ENCODE measurements at places on chromosomes 11 and 22. TPM values are rescaled to one million over a fixed set of nuclear protein-coding genes. Genes with fewer than 3 reads are reported as not detected.

OR5B2 gene
- total RNA-seq = not detected

CD6 gene
- 19.1 TPM for total RNA-seq

- no peak for DNase-seq
- no peaks in the 10 kb centered on the region for H3K27me3 ChIP-seq
- H3K4me1 ChIP-seq = peaks cover 42% of the 10 kb centered on the region
- H3K4me3 ChIP-seq = no peak overlapping the region
Measured at GRCh38 chr11:112292785-112293407, 32.2 kb upstream of the PLET1 start.

DNA sequence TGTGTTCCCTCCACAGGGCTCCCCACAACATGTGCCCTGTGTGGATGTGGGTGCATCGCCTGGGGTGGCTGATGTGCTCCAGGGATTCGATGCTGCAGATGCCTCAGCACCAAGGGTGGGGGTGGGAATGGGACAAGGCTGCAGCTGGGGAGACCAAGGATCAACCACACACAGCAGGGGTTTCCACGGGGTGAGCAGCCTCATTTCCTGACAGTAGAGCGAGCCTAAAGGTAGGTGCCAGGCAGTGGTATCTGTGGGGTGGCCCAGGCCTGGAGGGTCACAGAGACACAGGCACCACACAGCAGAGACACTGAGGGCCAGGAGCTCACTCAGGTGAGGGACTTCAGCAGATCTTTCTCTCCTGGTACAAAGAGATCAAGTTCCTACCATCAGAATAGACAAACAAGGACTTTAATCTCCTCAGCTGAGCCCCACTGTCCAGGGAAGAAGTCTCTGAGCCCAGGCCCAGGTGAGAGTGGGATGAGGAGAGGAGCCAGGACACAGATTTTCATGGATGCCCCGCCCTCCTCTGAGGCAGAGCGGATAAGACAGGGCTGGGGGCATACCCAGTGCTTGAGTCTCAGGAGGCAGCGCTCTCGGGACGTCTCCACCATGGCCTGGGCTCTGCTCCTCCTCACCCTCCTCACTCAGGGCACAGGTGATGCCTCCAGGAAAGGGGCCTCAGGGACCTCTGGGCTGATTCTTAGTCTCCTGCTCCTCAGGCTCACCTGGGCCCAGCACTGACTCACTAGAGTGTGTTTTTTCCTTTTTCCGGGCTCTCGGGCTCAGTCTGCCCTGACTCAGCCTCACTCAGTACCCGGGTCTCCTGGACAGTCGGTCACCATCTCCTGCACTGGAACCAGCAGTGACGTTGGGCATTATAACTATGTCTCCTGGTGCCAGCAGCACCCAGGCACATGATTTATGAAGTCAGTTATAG, 19.7 kb downstream of the GGTLC2 start:
- H3K4me1 ChIP-seq = no peaks in the 10 kb centered on the region
- H3K27ac ChIP-seq = no peak overlapping the region
- no peak for DNase-seq
- no peaks in the 10 kb centered on the region for H3K36me3 ChIP-seq

DNA sequence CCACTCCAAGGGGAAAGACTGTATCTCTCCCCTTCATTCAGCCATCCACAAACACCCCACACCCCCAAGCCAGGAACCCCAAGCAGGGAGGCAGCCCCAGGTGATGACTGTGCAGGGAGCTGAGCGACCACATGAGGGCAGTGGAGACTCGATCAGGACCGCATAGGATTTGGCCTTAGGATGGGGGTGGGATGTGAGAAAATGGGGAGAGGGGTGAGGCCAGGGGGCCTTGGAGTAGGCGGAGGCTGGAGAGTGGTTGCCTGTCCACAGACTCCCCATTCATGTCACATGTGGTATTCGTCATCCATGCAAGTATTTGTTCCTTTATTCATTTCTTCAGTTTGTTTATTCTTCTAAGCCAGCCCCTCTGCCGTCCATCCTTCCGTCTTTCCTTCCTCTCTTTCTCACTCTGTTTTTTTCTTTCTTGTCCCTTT, 2.7 kb upstream of the RHOD start:
- H3K27ac ChIP-seq = no peak overlapping the region
- H3K36me3 ChIP-seq = no peaks in the 10 kb centered on the region
- H3K4me3 ChIP-seq = no peak overlapping the region
- no peak for DNase-seq
- no peaks in the 10 kb centered on the region for H3K27me3 ChIP-seq

- H3K4me3 ChIP-seq = no peak overlapping the region
- no peaks in the 10 kb centered on the region for H3K36me3 ChIP-seq
- DNase-seq = no peak
- H3K4me1 ChIP-seq = peaks cover 41% of the 10 kb centered on the region
- H3K27ac ChIP-seq = no peak overlapping the region
Measured at GRCh38 chr11:10651656-10652361, 41.7 kb downstream of the IRAG1 start.

DNA sequence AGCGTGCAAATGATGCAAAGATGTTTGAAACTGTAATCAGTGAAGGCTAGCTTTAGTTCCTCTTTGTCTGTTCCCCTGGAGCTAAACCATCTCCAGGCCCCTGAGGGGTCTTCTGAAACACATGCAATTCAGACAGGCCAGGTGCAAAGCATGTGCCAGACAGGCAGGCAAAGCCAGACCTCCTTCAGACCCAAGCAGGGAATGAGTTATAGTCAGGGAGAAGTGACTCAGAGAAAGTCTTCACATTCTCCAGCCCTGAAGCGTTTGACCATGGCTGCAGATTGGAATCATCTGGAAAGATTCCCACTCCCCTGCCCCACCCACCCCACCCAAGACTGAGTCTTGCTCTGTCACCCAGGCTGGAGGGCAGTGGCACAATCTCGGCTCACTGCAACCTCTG, 187.0 kb upstream of the ISX start:
- no peak overlapping the region for H3K4me3 ChIP-seq
- no peaks in the 10 kb centered on the region for H3K27me3 ChIP-seq
- H3K36me3 ChIP-seq = no peaks in the 10 kb centered on the region
- no peak overlapping the region for H3K27ac ChIP-seq
- no peak for DNase-seq

DNA sequence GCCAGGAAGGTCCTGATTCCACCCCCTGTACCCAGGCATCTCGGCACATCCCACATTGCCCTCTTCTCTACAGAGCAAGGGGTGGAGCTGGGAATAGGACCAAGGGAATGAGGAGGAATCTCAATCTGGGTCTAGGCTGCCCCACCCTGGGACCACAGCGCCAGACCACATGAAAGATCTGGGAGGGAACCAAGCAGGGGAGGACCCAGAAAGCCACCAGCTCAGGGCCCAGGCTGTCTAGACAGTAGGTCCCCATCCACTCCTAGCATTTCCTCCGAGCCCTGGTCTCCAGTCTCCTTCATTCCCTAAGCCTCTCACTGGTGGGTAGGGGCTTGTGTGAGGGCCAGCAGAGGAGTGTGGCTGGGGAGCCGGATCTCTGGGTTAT, 11.6 kb downstream of the PHLDB1 start:
- peaks cover 27% of the 10 kb centered on the region for H3K27me3 ChIP-seq
- H3K4me3 ChIP-seq = no peak overlapping the region
- H3K4me1 ChIP-seq = peaks cover 23% of the 10 kb centered on the region
- peaks cover 4% of the 10 kb centered on the region for H3K36me3 ChIP-seq

DNA sequence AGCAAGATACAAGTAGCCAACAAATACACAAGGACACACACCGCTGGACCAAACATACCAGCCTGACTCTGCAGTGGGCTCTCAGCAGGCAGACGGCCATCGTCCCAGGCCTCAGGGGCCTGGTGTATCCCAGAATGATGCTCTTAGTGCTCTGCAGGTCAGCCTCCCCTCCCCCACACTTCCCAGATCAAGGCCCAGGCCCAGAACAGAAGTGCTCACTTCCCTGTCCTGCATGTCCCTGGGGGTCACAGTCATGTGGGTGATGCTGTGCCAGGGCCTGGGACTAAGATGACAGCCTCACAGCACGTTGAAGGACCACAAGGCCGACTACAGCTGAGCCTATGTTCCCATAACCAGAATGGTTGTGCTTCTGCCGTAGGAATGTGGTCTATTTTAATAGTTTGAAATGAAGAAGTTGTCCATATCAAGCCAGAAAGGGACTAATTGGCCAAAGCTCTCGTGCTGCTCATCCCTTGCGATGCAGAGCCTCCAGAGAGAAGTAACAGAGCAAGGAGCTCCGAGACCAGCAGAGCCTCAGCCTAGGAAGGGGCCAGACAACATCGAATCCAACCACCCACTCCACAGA, 48.6 kb downstream of the GAB4 start:
- H3K36me3 ChIP-seq = no peaks in the 10 kb centered on the region
- no peak overlapping the region for H3K4me3 ChIP-seq

GRCh38 chr11:32561835-32562234, 21.8 kb upstream of the EIF3M start:
- no peak overlapping the region for H3K4me3 ChIP-seq
- peaks cover 3% of the 10 kb centered on the region for H3K4me1 ChIP-seq
- H3K27me3 ChIP-seq = no peaks in the 10 kb centered on the region
- H3K27ac ChIP-seq = no peak overlapping the region
- DNase-seq = no peak
- no peaks in the 10 kb centered on the region for H3K36me3 ChIP-seq

DNA sequence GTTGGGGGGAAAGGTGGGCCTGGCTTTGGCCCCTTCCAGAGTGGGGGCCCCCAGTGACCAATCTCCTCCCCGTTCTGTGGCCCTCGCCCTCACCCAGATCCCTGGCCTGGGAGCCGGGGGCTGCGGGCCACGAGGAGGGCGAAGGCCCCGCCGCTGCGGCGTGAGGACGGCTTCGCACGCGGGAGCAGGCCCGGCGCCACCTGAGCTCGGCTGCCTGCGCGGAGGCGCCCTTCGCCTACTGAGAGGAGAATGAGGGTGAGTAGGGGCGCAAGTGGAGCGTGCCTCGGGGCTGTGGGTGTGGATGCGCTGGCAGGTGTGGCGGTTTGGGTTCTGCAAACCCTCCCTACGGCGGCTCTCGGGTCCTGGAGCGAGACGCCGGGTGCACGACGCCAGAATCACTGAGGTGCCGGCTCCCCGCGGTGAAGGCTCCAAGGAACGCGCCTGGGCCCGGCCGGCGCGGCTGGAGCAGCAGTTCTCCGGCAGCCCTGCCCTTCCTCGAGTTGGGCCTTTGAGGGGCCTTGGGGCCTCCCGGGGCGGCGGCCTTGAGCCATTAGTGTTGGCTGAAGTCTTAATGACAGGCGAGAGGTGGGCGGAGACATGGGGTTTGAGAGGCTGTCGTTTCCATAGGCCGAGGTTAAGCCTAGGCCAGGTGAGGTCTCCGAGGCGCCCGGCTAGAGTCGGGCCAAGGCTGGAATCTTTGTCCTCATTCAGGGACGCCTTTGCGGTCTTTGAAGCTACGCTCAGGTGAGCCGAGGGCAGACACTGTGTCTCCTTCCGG, 65.3 kb downstream of the CTTN start:
- DNase-seq = no peak
- no peaks in the 10 kb centered on the region for H3K36me3 ChIP-seq
- H3K4me3 ChIP-seq = no peak overlapping the region
- no peaks in the 10 kb centered on the region for H3K4me1 ChIP-seq
- H3K27ac ChIP-seq = no peak overlapping the region

GRCh38 chr11:94766713-94767206, 1.4 kb upstream of the AMOTL1 start:
- H3K4me3 ChIP-seq = no peak overlapping the region
- peak overlapping the region; percentile 95 for H3K27ac ChIP-seq
- no peaks in the 10 kb centered on the region for H3K36me3 ChIP-seq
- H3K27me3 ChIP-seq = no peaks in the 10 kb centered on the region
- no peak for DNase-seq

DNA sequence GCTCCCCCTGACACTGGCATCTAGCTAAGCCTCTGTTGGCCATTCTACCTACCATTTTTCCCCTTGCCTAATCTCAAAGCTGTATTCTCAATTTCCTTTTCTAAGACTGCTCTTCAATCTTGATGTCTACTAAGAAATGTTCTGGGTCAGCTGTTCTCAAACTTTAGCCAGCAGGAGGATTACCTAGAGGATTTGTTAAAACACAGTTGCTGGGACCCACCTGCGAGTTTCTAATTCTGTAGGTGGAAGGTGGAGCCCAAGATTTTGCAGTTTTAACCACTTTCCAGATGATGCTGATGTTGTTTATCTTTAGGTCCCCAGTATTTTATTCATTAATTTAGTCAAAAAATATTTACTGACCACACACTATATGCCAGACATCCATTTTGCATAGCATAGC, 9.3 kb upstream of the ARHGAP42 start:
- no peak overlapping the region for H3K4me3 ChIP-seq
- H3K4me1 ChIP-seq = peaks cover 25% of the 10 kb centered on the region
- no peaks in the 10 kb centered on the region for H3K27me3 ChIP-seq
- DNase-seq = no peak

DNA sequence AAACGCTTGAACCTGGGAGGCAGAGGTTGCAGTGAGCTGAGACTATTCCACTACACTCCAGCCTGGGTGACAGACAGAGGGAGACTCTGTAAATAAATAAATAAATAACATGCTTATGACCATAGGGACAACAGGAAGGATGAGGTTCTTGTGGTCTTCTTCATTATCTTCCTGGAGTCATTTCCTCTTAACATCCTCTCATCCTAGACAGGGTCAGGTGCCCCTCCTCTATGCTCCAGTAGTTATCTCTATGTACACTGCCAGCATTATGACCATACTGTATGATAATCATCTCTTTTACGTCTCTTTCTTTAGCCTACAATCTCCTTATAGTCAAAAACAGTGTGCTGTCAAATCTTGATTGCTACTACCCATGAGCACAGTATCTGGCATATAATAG, 17.7 kb downstream of the RAB30 start:
- peaks cover 36% of the 10 kb centered on the region for H3K4me1 ChIP-seq
- H3K27me3 ChIP-seq = no peaks in the 10 kb centered on the region
- H3K27ac ChIP-seq = peak overlapping the region; percentile 31
- H3K4me3 ChIP-seq = no peak overlapping the region
- no peak for DNase-seq

- H3K4me1 ChIP-seq = peaks cover 28% of the 10 kb centered on the region
- H3K36me3 ChIP-seq = no peaks in the 10 kb centered on the region
- no peak overlapping the region for H3K4me3 ChIP-seq
- H3K27ac ChIP-seq = no peak overlapping the region
- DNase-seq = no peak
Measured at GRCh38 chr22:20937794-20938671, 20.8 kb downstream of the CRKL start.

- no peaks in the 10 kb centered on the region for H3K36me3 ChIP-seq
- H3K4me1 ChIP-seq = no peaks in the 10 kb centered on the region
- H3K27me3 ChIP-seq = no peaks in the 10 kb centered on the region
- DNase-seq = no peak
- no peak overlapping the region for H3K4me3 ChIP-seq
Measured at GRCh38 chr22:22398530-22399327, 109.8 kb downstream of the ZNF280B start.

DNA sequence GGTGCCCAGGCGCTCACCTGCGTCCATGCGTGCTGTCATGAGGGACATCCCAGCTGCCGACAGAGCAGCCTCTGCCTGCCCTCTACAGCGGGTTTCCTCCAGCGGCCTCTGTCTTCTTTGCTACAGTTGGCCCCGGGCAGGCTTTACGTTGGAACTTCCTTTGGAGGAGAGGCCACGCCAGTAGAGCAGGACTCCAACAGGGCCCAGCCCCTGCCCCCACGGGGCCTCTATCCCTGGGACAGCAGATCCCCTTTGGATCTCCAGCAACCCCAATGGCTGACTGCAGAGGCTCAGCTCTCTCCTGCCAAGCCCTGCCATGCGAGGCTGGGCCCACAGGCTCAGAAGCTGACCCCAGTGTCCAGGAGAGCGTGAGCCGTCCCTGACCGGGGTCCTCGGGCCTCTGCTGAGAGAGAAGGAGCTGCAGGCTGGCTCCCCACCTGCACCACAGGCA, 12.1 kb downstream of the TRPM5 start:
- no peak overlapping the region for H3K4me3 ChIP-seq
- no peaks in the 10 kb centered on the region for H3K4me1 ChIP-seq
- H3K27me3 ChIP-seq = no peaks in the 10 kb centered on the region
- no peaks in the 10 kb centered on the region for H3K36me3 ChIP-seq

Data from spleen (tissue), 13 donors.